ENCODE measurements at places on chromosomes 1 and 21.
A peak's percentile ranks its signal among the peaks of the same experiment; 100 is the strongest.

DNA sequence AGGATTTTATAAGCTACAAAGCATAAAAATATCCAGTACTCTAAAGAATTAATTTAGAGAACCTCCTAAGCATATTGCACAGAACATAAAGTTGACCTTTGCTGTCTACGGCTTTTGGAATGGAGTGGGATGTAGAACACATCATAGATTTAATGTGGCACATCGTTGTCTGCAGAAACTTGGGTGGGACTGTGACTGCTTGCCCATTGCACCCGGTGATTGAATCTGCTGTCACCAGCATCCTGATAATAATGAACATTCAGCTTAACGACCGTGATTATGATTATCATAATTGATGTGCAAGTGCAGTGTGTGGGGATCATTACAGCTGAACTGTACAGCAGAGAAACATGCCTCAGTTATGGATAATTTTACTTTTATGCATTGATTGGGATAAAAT, 181.9 kb downstream of the SPATA17 start:
- no peak for DNase-seq

- DNase-seq, result peak; percentile 69
These were observed 10.9 kb downstream of the ERRFI1 start for GRCh38 chr1:8015036-8015808.

DNA sequence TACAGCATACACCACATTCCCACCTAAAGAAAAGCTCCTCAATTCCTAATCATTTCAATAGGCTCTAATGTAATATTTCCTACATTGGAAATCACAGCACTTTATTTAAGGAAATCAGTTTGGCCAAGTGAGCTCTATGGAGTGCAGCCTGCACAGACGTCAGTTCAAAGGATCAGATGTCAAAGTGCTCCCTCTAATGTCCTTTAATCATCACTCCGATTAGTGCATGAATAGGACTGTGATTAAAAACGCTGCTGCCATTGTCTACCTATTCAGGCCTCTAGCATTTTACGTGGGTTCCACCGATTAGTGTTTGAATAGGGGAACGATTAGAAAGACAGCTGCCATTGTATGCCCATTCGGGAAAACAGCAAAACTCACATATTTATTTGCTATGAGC, 50.2 kb downstream of the DPYD start:
- no peak for DNase-seq

- peak; percentile 27 for DNase-seq
These were observed 12.9 kb downstream of the CSRP1 start for GRCh38 chr1:201493757-201494617.

- DNase-seq, result peak; percentile 75
These were observed 35.2 kb downstream of the RRP1 start for GRCh38 chr21:43824333-43825241.

DNA sequence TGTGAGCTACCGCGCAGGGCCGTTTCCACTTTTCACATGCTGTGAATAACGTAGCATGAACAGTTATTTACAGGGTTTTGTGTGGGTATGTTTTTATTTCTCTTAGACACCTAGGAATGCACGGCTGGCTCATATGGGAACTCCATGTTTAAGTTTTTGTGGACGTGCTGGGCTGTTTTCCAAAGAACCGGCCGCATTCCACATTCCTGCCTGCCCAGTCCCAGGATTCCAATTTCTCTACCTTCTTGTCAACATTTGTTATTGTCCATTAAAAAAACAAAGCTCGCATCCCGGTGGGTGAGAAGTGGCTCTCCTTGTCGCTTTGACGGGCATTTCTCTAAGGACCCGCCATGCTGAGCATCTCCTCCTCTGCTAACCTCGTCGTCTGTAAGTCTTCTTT, 47.1 kb upstream of the LRRC3 start:
- no peak for DNase-seq

DNA sequence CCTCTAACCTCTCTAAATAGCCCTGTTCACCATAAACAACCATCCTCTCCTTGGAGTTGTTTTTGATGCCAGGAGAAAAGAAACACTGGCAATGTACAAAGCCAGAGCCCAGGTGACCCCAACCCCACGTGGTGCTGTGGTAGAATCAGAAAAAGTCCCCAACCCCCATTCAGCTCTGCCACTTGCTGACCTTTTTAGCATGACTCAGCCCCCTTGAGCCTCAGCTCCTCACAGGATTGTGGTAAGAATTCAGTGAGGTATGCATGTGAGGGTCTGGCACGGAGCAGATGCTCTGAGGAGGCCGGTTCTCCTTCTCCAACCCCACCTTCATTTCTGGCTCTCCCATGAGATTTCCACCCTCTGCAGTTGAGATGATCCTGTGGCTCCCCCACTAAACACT, 11.1 kb upstream of the CHI3L1 start:
- peak; percentile 62 for DNase-seq

DNA sequence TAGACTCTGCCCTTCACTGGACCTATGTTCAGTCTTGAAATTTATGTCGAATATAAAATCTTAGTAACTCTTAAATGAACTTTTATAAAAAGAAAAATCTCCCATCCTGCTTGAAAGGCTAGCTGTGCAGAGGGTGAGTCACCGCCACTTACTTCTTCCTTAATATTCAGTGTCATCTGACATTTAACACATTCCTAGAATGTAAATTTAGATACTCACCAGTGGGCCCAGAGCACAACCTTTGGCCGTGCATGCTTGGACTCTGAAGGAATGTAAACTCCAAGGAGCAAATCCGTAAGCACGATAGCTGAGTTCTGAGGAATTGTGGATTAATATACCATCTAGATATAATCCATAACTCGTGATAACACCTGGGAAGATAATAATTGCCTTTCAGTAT, 403.3 kb downstream of the KCTD3 start:
- DNase-seq, result no peak

GRCh38 chr1:9382643-9383491, 90.2 kb downstream of the SPSB1 start:
- DNase-seq, result no peak

- peak; percentile 91 for DNase-seq
These were observed 37.3 kb upstream of the TMEM222 start for GRCh38 chr1:27284425-27285273.

DNA sequence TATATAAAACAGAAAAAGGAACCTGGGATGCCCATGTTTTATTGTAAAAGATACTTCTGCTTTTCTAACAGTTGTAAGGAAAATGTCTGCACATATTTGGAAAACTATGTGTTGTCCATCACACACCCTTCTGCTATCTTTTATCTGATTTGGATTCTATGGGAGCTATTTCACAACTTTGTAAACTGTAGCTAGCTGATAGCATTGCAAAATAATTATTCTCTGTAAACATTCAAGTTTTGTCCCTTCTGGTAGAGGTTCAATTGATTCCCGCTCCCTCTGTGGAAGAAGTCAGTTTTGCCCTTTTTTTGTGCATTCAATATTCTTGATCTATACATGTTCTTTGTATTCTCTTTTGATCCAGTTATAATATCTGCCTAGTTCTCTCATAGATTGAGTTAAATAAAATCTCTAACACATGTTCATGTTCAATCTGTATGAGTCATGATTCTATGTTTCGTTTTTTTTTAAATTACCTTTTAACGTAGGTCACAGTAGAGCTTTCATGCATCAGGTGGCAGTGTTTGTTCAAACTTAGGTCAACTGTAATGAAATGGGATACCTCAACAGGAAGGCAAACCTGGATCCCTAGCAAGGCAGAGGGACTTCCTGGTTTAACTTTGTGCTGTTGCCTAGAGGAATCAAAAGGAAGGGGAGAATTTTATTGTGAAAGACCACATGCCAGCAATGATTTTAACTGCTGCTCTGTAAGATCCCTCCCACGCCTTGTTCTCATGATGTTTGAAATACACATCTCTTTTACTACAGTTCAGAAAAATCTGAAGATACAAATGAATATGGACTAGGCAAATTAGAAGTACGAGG, 26.0 kb upstream of the BCL9 start:
- peak; percentile 70 for DNase-seq

GRCh38 chr1:234661317-234661928, 51.4 kb upstream of the IRF2BP2 start:
- DNase-seq, result no peak

DNA sequence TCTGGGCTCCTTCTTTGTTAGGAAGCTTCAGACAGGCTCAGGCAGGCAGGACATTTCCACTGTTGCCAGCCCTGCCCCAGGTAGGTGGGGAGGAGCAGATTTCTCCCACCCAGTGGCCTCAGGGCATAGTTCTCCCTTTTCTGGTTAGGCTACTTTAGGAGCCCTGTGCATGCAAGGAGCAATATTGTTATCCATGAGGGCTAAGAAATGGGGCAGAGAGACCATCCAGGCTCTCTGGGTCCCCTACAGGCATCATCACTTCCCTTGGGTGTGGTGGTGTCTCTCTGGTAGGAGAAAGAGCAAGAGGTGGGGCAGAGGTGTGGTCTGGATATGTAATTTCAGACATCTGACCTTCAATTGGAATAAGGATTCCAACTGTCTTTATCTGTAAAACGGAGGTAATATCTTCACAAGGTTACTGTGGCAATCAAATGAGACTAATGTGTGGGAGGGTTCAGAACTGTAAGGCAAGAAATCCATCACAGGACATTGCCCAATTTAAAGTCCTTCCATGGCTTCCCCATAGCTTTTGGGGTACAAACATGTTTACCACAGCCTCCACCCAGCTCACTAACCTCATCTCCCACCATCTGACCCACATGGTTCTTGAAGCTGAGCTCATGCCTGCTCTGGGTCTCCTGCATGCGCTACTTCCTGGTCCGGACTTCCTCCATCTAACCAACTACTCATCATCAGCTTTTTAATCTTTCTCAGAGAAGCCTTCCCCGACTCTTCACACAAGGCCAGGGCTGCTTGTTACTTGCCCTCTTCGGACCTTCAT, 26.1 kb downstream of the PCAT6 start:
- peak; percentile 92 for DNase-seq

- DNase-seq, result no peak
These were observed 157.3 kb upstream of the RUNX1 start for GRCh38 chr21:35206141-35207125.

GRCh38 chr1:19338323-19338762, 26.2 kb downstream of the SLC66A1 start:
- DNase-seq, result no peak

DNA sequence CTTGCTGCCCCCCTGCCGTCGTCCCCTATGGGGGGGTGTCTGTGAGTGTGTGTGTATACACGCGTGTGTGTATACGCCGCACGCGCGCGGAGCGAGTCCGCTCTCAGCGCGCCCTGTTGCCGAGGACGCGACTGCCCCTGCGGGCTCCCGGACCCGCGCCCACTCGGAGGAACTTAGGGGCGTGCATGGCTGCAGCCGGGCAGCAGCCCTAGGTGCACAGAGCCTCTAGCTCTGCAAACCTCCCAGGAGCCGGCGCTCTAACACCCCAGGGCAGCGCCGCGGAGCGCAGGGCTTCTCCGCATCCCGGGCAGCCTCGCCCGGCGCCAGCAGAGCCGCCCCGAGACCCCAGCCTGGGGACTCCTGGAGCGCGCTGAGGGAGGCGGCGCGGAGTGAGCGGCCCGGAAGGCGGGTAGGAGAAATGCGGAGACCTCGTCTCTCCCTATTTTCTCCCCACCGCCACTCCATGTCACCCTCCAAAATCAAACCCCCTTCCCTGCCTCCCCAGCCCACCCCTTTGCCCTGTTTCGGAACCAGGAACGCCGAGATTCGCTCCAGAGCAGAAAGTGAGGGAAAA, 574 bp downstream of the ITPKB start:
- DNase-seq, result peak; percentile 80

DNA sequence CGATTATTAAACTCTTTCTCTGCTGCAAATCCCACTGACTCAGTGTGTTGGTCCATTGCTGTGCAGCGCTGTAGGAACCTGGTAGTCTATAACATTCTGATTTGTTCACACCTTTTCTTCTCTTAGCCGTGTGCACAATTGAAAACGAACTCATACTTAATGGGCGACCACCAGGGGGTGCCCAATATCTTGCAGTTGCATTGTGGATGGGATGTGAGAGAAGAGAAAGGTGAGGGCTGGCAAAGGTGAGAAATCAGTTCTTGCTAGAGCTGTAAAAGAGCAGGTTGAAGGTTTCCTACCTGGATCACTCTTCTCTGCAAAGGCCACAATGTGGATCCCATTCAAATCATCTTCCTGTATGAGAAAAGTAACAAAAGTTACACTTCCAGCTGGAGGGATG, 51.0 kb downstream of the CASQ2 start:
- DNase-seq, result peak; percentile 57

DNA sequence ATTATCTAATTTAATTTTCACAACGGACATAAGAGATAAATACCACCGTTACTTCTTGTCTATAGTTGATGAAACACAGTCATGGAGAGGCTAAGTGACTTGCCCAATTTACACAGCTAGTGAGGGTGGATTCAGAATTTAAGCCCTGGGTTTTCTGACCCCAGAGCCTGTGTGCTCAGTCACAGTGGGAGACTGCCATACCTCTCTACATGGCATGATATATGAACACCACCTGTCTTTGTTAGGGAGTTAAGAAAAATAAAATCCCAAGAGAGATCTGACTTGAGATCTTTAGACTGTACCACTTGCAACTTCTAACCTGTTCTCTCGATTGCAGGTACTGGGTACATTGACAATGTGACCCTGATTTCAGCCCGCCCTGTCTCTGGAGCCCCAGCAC, 40.3 kb downstream of the LAMC2 start:
- no peak for DNase-seq

DNA sequence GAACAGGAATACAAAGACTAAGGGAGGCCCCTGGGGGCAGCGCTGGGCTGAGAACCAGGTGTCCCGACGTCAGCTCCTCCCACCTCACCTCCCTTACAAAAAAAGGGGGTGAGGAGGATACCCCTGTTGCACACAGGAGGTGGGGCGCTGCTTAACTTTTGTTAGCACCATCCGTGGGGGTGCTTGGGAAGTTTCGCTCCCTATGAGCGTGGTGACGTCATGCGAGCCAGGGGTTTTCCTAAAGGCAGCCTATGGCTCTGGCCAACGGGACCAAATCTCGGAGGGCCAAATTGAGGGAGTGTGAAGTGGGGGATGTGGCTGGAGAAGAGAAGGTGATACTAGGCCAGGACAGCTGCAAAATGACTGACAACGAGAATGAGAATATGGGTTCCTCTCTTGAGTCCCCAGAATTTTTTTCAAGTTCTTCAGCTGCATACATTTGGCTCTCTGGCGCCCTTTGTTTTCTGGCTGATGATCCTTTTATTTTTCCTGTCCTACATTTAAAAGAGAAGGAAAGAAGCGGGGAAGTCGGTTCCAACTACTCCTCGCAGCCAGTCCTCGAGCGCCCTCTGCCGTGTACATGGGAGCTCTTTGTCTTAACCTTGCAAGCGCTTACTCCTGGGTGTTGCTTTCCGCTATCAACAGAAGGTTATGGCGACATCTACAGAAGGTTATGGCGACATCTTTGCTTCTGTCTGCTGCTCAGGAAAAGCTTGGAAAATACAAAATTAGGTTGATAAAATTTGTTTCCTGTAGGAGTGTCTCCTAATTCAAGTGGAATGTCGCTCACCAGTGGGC, 48.0 kb upstream of the ZC3H11B start:
- DNase-seq, result peak; percentile 92

DNA sequence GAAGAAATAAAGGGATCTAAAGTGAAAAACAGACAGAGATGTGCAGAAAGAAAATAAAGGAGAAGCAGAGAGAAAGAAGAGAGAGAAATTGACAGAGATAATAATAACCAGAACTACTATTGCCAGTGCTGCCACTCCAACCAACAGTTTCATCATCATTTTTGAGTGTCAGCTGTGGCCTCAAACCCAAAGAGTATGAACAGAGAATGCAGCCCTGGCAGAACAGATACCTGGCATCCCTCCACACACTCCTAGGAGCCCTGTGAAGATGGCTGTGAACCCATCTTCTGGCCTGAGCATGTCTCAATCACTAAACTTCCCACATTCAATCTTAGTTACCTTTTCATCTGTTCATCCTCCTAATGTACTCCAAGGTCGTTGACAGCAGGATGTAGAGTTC, 385.8 kb upstream of the NFIA start:
- DNase-seq, result no peak

Data from suppressor macrophage (primary cell).